Ureter (tissue), 1 donor: ENCODE measurements at places on chromosomes 11 and 22.

DNA sequence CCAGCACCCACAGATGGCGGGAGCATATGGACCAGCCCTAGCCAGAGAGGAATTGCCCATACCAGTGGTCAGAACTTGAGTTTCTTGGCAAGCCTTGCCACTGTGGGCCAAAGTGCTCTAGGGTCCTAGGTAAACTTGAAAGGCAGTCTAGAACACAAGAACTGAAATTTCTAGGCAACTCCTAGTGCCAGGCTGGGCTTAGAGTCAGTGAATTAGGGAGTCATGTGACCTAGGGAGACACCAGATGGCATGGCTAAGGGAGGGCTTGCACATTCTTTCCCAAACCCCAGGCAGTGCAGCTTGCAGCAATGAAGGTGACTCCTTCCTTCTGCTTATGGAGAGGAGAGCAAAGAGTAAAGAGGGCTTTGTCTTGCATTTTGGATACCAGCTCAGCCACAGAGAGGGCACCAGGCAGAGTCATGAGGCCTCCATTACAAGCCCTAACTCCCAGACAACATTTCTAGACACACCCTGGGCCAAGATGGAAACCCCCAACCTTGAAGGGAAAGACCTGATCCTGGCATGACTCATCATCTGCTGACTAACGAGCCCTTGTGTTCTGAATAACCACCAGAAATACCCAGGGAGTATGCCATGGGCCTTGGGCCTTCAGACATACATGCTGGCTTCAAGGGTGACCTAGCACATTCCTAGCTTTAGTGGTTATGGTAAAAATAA, 19.2 kb upstream of the OR56A3 start:
- DNase-seq = no peak

GRCh38 chr22:21593406-21594232, 26.1 kb downstream of the UBE2L3 start:
- no peak for DNase-seq

DNA sequence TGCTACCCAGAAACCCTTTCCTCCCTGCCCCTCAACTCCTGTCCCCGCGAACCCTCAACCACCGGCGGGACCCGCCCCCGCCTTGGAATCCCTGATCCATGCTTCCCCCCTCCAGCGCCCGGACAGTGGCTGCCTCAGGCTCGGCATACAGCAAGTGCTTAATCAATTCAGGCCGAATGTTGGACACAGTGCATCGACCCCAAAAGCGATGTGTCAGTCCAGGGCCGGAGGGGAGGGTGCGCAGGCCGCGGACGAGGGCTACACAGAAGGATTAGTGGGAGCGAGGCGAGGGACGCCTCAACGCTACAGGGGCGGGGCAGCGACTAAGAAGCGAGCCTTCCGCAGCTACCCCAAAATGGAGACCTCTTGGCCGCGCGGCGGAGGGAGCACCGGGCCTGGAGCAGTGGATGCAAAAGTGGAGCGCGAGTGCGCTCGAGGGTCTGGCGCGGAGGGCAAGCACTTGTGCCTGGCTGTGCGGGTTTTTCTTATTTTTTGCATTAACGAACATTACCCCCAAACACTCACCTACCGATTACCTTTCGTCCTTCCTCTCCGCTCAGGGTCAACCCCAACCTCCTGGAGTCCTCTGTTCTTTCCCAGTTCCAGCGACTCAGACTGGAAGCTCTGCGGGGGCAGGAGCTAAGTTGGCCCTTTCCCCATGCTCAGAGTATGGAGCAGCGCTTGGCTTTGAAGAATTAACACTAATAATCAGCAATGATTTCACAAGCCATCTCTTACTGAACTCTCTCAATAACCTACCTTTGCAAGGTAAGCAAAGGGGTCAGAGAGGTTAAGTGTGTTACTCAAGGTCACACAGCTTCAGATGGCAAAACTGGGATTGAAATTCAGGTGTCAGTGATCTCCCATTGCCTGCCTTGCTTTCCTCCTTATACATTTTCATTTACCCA, 30.0 kb upstream of the WNT11 start:
- DNase-seq = peak; percentile 70

- no peak for DNase-seq
These were observed 31.3 kb upstream of the RRM1 start for GRCh38 chr11:4063348-4063747.

- no peak for DNase-seq
These were observed 369.3 kb upstream of the SYN3 start for GRCh38 chr22:33427461-33427860.
